ENCODE measurements at places on chromosomes 4 and X.

DNA sequence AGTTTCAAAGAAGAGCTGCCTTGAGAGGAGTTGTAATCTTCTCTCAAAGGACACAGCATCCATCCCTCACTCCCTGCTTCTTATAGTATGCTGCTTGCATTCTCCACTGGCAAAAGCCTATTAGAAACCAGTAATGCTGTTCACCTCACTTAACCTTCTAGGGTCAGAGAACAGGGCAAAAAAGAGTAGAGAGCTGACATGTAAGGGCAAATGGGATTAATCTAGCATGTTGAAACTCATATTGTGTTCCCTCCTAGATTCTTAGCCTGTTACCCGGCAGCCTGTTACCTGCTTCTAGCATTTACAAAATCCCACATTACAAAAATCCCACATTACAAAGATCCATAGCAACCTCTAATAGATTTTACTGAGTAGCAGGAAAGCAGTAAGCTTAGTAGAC, 244.7 kb downstream of the SLC7A11 start:
- no peak for DNase-seq

GRCh38 chrX:77493677-77494553, 46.7 kb downstream of the FGF16 start:
- no peak for DNase-seq

DNA sequence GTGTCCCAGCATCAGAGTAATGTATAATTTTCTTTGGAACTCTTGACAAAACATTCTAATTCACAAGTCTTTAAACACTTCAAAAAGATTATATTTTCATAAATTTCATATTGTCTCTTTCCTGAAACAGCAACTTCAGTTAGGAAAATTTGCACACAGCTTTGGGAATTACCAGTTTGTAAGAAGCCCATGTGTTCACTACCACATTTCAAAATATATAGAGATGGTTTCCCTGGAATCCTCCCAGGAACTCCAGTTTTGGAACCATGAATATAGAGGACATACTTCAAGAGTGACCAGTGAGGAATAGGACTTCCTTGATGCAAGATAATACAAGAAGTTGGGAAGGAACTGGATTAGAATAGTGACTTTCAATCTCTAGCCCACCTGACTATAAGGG, 28.7 kb upstream of the HPGDS start:
- no peak for DNase-seq

GRCh38 chr4:40721730-40722171, 28.0 kb upstream of the NSUN7 start:
- no peak for DNase-seq

GRCh38 chrX:50442426-50443116, 28.1 kb downstream of the DGKK start:
- DNase-seq, result no peak

DNA sequence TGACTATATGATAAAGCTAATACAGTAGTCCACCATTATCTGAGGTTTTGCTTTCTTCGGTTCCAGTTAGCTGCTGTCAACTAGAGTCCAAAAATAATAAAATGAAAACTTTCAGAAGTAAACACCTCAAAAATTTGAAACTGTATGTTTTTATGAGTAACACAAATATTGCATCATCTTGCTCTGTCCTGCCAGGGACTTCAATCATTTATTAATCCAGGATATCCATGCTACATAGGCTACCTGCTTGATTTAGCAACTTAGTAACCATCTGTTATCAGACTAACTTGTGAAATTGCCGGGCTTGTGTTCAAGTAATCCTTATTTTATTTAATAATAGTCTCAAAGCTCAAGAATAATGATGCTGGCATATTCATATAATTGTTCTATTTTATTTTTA, 1537.8 kb upstream of the PABPC4L start:
- no peak for DNase-seq

- no peak for DNase-seq
Measured at GRCh38 chr4:187499956-187500355, 495.6 kb upstream of the ZFP42 start.

GRCh38 chr4:46249106-46249505, 125.3 kb upstream of the GABRG1 start:
- DNase-seq, result no peak

GRCh38 chrX:153667281-153667955, 6.2 kb downstream of the PNCK start:
- no peak for DNase-seq

DNA sequence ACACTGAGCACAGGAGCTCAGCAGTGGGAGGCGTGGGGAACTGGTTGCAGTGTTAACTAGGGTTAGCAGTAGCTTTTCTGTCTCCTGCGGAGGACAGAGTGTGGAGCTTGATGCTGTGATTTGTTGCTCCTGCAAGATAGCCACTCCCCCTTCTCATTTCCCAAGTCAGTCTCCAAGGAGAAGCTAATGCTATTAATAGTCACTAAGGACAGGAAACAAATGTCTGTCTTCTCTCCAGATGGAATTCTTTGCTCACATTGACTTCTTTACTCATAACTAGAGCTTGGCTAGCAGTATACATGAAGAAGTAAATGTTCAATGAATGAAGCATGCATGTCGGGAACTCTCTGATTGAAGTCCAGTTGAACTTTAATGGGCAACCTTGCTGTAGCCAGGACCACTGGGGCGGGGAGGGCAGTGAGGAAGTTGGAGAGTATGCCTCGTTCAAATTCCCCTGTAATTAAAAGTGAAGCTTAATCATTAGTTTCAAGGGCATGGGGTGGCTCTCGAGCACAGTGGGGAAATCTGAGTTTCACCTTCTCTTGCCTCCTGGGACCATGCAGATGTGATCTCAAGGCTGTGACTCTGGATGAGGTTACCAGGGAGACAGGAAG, 156.6 kb upstream of the SCML1 start:
- no peak for DNase-seq

DNA sequence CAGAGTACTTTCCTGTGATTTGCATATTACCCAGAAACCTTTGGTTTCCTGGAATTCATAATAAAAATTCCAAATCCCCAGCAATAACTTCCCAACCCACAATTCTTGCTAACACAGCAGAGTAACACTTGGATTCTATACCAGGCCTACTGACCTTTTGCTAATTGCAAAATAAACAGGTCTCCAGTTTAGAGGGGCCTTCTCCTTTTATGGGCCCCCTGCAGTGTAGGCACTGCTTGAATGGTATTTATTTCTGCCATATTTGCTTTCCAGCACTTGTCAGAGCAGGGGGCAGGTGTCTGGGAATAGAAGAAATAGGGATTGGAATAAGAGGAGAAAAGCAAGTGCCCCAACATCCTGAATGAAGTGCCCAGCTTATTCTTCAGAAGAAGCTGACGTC, 25.3 kb upstream of the GPC3 start:
- DNase-seq, result no peak

GRCh38 chr4:152850377-152850776, 70.6 kb downstream of the ARFIP1 start:
- DNase-seq, result peak; percentile 52

GRCh38 chr4:5165420-5166369, 114.4 kb downstream of the STK32B start:
- no peak for DNase-seq

- peak; percentile 85 for DNase-seq
Measured at GRCh38 chr4:80362578-80363181, 27.1 kb downstream of the CFAP299 start.

DNA sequence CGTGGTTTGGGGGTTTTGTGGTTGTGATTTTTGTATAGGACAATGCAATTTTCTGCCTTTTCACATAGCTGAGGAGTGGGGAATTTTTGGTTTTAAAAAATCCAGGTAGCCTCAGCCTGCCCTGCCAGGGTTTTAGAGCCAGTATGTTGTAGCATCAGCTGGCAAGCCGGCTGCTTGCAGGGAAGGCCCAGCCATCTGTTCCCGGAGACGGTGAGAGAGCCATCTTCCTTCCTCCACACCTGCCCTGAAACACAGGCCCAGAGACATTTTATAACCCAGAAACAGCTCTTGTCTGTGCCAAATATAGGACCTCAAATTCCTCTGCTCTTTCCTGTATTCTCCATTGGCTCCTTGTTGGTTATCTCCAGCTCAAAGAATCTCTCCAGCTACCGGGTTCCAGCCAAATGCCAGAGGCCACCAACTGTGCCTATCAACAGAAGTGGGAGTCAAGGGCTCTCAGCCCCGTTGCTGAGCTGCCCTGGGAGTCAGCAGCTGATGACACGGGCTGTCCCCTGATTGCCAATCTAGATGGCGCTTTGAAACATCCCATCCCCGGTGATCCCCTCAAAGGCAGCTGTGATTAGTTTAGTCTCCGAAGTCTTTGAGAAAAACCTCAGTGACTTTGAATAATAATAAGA, 595.2 kb downstream of the MID1IP1 start:
- DNase-seq, result no peak

- DNase-seq, result no peak
Measured at GRCh38 chr4:102819588-102820365, 7.6 kb downstream of the UBE2D3 start.

DNA sequence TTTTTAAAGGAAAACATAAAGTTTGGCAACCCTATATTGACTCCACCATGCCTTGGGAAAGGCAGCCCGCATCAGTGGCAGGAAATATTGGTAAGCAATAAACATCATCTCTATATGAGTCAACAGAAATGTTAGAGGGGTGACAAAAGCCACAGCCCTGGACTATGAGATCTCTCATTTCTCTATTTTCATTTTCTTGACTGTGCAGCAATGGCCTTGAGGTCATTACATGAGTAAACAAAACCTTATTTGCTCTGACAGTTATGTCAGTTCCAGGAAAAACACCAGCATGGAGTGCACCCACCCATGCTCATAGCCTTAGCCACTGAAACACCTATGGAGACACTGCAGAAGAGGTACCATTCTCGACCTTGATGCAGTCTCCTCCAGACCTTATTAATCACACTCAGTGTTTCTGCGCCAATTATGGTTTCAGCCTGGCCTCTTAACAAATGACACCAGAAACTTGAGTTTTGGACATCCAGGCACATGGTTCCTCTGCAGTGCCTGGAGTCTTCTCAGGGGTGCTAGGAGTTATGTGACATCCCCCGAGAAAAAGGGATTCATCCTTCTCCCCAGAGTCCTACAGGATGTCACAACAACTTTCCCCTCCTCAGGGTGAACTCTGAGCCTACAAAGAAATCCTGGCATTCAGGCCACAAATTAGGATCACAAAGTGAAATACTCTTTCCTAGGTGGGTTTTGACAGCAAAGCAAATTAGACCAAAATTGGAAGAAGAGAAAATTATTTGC, 16.0 kb upstream of the HPGD start:
- no peak for DNase-seq

- DNase-seq, result no peak
Measured at GRCh38 chr4:138334346-138335016, 92.3 kb upstream of the SLC7A11 start.

DNA sequence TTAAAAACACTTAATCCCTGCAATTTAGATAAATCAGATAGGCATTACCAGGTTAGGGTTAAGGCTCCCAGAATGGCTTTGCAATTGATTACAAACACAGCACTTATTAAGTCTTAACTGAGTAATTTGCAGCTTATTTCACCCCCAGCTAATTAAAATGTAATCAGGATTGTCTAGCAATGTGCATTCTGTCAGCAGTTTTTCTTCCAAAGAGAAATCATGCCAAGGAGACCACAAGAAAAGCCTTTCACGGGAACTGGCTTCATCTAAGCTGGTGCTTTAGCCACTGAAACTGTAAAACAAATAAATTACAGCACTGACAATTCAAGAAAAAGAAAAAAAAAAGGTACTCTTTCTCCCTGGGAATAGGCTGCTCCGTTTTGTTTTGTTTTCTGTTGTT, 2.1 kb downstream of the ANOS1 start:
- DNase-seq, result no peak

GRCh38 chr4:38939165-38939564, 71.6 kb downstream of the FAM114A1 start:
- DNase-seq, result no peak

DNA sequence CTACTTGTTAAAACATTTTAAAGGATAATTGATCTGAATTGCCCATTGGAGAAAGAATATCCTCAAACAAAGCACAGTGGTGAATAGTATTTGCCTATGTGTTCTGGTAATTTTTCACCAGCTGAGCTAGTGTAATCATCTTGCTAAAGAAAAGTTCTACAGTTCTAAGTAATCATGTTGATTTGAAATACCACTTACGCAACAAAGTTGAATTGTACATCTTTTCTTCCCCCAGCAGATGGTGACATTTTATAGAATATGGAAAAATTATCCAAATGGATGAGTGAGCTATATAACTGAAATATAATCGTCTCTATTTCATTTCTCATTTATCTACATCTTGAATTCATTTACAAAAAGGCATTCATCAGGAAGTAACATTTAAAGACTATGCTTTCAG, 9.7 kb upstream of the ZNF674 start:
- peak; percentile 27 for DNase-seq

DNA sequence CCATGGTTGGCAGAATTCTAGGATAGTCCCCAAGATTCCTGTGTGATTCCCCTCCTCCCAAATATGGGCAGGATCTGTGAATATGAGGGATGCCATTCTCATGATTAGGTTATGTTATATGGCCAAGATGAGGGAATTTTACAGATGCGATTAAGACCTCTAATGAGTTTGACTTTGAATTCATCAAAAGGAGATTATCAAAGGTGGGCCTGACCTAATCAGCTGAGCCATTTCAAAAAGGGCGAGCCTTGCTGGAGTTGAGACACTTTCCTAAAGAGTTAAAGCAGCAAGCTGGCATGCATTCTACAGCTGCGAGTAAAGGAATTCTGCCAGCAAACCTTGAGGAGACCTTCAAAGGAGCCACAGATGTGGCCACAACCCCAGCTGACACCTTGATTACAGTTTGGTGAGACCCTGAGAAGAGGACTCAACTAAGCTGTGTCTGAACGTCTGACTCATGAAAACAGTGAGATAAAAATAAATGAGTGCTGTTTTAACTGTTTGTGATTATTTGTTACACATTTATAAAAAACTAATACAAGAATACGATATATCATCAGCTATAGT, 31.7 kb upstream of the TMPRSS11D start:
- DNase-seq, result no peak

GRCh38 chr4:29861307-29861706, 858.9 kb upstream of the PCDH7 start:
- DNase-seq, result no peak

GRCh38 chr4:89283226-89284009, 24.2 kb downstream of the GPRIN3 start:
- DNase-seq, result no peak

- DNase-seq, result peak; percentile 16
Measured at GRCh38 chr4:89598602-89599001, 238.4 kb downstream of the SNCA start.

DNA sequence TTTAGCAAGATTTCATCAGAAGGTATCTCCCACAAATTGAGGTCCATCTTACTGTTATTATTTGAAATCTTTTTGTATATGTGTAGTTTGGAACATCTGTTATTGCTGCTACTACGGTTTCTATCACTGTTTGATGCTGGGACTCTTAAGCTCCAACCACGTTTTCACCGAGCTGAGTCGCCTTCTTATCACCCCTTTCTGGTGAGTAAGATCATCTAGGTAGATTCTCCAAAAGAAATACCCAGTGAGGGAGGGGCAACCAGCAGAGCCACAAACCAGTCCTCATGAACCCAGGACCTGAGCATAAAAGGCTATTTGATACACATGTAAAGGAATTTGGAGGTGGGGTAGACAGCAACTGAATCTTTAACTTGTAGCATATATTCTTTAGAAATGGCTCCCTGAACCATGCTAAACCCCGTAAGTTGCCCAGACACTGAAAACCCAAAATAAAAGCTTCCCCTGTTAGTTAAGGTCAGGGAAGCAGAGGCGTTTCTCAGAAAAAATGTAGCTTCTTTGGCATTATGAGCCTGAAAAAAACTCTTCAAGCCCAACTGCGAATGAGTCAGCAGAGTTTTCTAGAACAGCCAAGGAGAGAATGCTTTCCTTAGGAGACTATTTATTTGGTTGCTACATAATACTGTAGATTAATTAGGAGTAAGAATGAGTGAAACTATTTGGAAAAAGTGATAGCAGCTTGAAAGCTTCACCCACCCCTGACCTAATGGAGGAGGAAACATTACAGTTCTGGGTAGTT, 53.8 kb upstream of the ATXN3L start:
- DNase-seq, result no peak
